ENCODE measurements at places on chromosomes 6 and 20.

GRCh38 chr20:62412194-62413024 lies 5.3 kb upstream of the CABLES2 start:
- no peak for DNase-seq

DNA sequence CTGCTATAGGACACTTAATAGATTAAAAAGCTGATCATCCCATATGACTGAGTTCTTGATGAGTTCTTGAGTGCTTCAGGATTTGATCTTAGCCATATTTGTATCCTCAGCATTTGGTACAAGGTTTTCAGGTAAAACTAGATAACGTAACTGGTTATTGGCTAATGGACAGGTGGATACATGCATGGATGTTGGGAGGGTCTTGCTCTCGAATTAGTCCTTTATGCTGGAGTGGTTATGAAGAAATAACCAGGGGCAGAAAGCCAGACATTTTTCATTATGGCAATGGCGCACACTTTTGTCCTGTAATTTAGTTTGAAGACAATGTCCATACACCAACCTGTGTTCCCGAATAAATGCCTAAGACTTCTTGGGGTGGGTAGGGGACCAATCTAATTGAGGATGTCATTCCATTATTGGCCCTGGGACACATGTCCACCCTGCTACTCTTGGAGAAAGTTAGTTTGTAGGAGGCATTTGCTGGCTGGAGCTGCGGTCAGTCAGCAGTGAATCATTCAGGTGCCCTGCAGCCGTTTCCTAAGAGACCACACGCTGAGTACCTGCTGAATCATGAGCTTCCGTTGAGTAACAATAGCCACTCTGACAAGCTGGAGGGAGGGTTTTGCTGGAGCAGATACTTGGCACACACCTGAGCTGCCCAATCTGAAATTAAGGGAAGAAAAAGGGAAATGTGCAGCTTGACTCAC lies 194.4 kb downstream of the FOXA2 start:
- DNase-seq = peak; percentile 9

GRCh38 chr6:56483929-56484328 lies 158.8 kb downstream of the DST start:
- peak; percentile 29 for DNase-seq

DNA sequence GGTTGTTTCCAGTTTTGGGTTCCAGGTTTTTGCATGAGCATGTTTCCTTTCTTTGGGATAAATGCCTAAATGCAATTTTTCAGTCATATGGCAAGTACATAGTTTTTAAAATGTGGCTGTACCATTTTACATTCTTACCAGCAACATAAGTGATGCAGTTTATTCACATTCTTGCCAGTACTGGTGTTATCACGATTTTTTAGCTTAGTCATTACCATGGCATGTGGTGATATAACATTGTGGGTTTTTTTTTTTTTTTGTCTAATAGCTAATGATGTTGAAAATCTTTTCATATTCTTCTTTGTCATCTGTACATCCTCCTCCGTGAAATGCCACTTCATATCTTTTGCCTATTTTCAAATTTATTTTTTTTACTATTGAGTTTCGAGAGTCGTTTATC lies 2.9 kb upstream of the TDRD6 start:
- DNase-seq = peak; percentile 77
